Hepatic stellate cell (primary cell): ENCODE measurements at places on chromosomes 13 and 19.

DNA sequence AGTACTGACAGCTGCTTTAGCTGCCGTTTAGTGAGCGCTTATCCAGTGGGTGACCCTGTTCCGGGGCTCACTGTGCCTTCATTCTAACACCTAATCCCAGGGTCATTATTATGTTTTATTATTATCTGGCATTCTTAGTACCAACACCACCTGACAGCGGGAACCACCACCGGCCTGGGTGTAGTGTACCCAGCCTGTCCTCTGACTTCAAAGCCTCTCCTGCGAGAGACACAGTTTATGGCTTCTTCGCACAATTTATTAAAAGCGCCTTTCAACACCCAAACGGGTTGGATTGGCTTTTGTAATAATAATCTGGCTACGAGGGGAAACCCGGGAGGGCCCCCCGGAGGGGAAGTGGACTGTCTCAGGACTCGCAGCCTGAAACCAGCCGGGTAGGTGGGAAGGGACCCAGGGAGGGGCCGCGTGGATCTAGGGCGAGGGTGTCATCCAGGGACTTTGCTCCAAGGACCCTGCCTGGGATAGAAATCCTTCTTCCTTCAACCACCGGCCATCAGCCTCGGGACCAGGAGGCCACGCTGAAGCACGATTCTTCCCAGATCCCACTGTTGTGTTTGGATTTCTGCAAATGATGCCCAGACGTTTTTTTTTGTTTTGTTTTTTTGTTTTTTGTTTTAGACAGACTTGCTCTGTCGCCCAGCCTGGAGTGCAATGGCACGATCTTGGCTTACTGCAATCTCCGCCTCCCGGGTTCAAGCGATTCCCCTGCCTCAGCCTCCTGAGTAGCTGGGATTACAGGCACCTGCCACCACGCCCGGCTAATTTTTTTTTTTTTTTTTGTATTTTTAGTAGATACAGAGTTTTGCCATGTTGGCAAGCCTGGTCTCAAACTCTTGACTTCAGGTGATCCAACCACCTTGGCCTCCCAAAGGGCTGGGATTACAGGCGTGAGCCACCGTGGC lies 1.6 kb upstream of the ZBTB7A start:
- no peak for DNase-seq

- DNase-seq = no peak
These were observed 107.7 kb upstream of the UQCRFS1 start for GRCh38 chr19:29320618-29321017.

GRCh38 chr19:5480427-5480836 lies 25.2 kb downstream of the ZNRF4 start:
- no peak for DNase-seq

- DNase-seq = no peak
These were observed 203.3 kb downstream of the LMO7 start for GRCh38 chr13:75839406-75839805.

DNA sequence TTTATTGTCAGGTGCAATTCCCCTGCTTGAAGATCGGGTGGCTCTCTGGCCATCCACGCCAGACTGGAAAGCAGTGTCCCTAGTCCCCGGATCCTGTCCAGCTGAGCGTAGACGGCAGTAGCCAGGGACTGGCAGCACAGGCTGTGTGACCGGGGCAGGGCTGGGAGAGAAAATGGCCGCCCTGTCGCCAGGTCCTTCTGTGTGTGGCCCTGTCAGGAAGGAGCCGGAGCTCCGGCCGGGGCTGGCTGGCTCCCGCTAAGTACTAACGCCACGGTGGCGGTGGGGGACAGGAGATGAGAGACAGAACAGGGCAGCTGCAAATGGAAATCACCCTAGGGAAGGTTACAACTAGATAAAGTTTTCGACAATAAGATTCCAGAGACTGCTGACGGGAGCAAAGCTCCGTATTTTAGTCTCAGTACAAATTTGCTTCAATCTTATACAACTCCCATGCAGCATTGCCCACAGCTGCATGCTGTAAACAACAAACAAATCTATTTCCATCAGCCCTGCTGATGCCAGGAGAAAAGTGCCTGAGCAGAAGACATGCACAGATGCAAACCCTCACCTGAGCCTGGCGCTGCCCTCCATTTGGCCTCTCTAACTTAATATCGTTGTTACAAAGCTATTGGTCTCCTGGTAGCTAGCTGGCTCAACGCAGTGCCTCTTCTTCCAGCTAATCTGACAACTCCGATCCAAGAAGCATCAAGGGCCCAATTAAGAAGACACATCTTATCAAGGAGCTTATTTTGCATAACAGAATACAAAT lies 253.0 kb downstream of the TSHZ3 start:
- no peak for DNase-seq

DNA sequence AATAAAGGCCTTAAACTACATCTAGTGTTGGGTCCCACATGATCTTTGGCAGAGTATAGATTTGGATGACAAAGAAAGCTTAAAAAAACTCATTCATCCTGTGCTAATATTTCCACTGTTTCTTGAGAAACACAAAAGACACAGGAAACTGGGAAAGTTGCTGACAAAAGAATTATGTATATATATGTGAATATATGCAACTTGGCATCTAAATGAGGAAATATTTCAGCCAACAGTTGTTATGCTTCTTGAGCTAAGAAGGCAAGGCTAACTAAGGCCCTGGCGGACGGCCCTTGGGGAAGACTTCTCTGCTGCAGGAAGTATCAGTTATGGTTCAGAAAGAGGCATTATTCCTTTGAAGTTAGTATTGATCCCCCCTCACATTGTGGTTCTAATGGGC lies 491.8 kb downstream of the DIAPH3 start:
- no peak for DNase-seq

- peak; percentile 2 for DNase-seq
These were observed 480.2 kb upstream of the MIR17HG start for GRCh38 chr13:90867336-90867683.

DNA sequence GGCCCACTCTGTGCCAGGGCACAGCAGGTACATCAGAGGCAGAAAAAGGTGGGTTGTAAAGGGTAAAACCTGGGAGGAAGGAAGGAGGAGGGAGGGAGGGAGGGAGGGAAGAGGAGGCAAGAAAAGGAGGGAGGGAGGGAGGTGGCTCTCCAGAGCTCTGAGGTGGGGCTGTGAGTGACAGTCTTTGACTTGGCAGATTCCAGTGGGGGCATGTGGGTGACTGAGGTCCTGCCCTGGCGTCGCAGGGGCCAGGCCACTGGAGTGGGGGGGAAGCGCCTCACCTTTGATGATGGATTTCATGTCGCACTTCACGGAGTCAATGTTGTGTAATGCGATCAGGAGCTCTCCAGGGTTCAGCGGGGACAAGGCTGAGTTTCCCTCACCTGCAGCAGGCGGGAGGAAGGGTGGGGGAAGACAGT lies 6.0 kb upstream of the RSPH6A start:
- no peak for DNase-seq

GRCh38 chr13:24221007-24221406 lies 60.5 kb downstream of the SPATA13 start:
- DNase-seq = no peak

DNA sequence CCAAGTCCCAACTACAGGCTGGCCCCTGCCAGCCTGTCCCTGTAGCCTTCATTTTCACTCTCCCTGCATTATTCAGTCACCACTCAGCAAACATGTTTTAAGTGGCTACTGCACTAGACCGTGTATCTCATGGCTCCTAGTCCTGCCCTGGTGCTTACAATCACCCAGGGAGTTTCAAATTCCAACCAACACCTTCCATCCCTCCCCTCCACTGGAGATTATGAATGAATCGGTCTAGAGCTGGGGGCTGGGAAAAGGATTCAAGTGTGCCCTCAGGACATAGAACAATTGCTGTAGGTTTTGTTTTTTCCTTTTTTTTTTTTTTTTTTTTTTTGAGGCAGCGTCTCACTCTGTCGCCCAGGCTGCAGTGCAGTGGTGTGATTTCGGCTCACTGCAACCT lies 15.0 kb upstream of the TNFAIP8L1 start:
- no peak for DNase-seq

DNA sequence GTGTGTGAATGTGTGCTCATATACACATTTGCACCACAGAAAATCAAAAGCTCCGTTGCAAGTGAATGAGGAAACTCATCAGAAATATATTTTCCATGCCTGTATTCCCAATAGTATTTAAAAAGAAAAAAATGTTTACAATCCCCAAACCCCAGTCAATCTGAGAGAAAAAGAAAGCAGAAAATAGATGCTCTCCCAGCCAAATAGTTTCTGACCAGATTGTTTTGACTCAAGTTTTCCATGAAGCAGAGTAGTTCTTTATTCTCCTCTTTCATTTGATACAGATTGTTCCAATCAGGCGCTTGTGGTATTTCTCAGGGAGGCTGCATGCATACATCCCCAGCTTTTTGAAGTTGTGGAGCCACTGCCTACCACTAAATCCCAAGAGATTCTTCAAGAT lies 110.6 kb downstream of the STARD13 start:
- no peak for DNase-seq

- no peak for DNase-seq
These were observed 4.2 kb downstream of the TUBGCP3 start for GRCh38 chr13:112583592-112584277.

DNA sequence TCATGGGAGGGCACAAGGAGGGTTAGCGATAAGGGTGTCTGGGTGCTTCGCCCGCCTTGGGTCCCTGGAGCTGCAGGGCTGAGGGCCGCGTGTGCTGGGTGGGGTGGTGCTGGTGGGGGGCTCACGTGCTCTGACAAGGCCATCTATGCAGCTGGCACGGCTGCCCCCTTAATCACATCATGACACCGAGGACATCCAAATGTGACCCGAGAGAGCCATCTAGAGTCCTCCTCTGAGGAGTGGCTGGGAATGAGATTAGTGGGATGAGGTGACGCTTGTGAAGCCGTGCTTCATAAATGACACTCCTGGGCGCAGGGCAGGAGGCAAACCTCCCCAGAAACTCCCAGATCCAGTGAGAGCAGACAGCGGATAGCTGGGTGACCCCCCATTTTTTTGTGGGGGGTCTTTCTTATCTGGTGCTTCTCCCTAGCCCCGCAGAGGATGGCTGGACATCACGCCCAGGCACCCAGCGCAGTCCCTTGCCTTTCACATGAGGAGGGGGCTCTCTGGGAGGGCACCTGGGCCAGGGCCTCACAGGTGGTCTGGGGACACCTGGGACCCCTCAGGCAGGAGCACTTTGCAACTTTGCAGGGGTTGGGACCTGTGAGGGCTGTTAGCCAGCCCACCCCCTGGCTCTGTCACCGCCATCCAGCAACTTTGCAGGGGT lies 6.6 kb downstream of the FZR1 start:
- no peak for DNase-seq

DNA sequence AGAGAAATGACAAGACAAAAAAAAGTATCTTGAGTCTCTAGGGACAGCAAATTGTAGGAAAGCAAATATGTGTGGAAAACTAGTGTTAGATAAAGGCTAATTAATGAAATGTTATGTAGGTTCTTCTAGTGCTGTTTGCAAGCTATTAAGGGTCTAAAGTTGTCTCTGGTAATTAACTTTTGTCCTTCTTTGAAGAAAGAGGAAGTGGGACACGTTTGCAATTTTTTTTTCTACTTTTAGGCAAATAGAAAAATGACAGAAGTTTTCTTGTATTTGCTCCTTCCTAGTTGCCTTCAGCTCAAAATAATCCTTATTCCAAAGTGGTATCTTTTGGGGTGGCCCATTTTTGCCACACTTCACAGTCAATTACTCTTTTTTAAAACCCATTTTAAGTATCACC lies 1877.7 kb upstream of the PRR20A start:
- DNase-seq = no peak
